ENCODE measurements at places on chromosomes 5 and 9. TPM values are rescaled to one million over a fixed set of nuclear protein-coding genes. Genes with fewer than 3 reads are reported as not detected.

Gene PLCXD3
- 63.8 TPM for total RNA-seq

Gene MARCOL
- not detected for total RNA-seq

DNA sequence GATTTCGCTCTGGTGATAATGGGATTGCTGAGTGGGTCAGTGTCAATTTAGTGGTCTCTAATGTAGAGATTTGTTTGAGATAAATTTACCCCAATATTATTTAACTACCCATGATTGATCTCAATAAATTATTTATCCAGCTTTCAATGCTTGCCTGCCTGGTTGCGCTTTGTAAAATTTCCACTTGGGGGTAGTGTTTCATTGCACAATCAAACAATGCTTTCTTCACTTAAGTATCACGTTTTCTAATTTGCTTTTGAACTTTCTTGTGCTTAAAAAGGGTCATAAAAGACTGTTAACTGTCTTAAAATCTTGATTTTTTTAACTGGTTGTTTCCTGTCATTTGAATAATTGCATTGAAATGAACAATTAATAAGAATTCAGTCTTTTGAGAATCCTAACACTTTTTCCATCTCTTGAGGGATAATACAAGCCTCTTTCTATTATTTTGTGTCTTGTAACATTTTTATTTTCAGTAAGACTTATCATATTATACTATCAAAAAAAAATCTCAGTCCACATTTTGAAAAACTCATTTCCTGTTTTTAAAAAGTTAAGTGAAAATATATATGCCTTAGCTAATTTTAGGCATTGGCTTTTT, 18.7 kb downstream of the HSD17B4 start:
- no peak for DNase-seq

DNA sequence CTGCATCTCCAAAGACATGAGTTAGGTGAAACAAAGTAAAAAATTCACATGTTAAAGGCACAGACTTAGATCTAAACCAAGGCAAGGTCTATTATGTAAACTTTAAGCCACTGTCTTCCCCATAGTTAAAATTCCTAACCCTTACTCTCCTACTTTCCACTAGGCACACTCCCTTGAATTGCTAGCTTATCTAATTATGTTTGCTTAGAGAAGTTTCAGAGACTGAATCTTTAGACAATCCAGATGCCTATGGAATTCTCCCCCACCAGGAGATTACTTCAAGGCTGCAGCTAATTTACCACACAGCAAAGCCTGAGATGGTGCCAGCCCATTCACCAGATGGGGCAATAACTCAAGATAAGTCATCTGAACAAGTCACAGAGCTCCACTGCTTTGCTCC, 803.1 kb upstream of the COX7C start:
- no peak for DNase-seq

GRCh38 chr9:74691058-74691457, 193.9 kb downstream of the RORB start:
- DNase-seq, result no peak

DNA sequence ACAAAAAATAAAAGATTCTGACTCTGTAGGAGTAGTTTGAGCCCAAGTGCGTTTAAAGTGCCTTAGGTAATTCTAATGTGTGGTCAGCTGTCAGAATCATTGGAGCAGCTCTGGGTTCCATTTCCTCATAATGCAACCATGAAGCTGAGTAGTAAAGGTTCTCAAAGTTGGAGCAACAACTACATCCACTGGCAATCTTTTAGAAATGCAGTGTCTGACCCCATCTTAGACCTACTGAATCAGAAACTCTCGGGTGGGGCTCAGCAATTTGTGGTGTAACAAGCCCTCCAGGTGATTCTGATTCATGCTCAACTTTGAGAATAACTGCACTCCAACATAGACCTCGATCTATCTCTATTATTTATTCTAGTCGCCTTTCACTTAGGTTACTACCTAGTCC, 7.6 kb upstream of the ALDH1A1 start:
- no peak for DNase-seq

GRCh38 chr5:72160329-72160728, 53.1 kb downstream of the MAP1B start:
- no peak for DNase-seq

DNA sequence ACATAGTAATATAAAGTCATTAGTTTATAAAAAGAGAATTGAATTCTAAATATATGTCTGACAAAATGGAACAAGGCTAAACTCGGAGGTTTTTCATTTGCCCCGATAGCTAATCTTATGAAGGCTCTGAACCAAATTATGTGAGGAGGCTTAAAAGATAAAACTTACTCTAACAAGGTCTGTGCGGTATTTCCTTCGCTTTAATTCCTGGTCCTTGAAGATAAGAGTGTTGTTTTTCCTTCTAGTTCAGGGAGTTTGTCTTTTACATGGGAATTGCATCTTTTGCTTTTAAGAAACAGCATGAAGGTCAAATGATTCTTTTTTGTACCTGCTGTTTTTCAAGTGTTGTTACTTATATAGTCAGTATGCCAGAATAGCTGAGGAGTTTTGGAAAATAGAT, 68.2 kb downstream of the UBE2QL1 start:
- no peak for DNase-seq

- no peak for DNase-seq
Measured at GRCh38 chr5:72649449-72649848, 142.2 kb upstream of the ZNF366 start.

DNA sequence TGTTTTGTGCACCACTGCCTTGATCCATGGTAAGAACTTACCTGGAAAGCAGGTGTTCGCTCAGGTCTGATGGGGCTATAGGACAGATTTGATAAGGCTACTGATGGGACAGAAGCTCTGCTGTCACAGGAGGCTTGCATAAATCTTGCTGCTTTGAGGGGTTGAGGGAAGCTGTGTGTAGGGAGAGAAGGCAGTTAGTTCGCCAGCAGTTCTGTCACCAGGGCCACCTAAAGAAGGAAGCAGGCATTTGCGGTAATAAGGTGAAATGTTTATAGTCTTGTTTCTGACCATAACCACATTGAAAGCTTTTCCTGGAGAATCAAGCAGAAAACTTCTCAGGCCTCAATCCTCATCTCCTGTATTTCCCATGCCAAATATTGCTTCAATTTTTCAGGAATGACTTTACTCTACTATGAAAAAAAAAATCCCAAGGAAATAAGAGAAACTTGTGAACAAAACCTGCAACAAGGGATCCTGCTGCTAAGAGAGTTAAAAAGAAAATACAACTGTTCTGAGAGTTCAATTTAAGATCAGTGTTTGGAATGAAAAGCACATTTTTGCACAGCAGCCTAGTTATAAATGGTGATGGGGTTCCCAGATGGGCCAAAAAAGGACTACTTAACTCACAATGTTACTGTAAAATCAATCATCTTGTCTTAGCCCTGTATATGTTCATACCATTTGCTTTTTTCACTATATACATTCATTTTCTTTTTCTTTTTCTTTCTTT, 122.0 kb upstream of the RANBP3L start:
- no peak for DNase-seq

GRCh38 chr5:170426149-170426767, 37.1 kb upstream of the KCNMB1 start:
- DNase-seq, result no peak

DNA sequence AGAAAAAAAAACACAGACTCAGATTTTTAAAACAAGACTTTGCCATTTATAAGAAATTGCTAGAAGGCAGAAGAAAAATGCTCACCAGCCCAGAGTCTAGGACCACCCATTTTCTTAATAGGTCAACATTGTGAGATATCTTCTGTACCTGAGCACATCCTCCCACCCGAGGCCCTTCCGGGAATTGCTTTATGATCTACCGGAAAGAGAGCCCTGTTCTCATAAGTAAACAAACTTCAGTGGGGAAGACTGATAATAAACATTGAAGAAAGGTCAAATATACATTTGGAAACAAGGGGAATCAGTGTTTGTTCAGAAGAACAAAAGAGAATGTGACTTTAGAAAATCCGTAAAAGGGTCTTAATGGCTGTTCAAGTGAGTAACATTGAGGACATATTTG, 44.4 kb downstream of the PRKACG start:
- no peak for DNase-seq
